ENCODE measurements at places on chromosomes 7 and 10.

- no peak for DNase-seq
Measured at GRCh38 chr7:43753271-43753810, 5.1 kb upstream of the BLVRA start.

DNA sequence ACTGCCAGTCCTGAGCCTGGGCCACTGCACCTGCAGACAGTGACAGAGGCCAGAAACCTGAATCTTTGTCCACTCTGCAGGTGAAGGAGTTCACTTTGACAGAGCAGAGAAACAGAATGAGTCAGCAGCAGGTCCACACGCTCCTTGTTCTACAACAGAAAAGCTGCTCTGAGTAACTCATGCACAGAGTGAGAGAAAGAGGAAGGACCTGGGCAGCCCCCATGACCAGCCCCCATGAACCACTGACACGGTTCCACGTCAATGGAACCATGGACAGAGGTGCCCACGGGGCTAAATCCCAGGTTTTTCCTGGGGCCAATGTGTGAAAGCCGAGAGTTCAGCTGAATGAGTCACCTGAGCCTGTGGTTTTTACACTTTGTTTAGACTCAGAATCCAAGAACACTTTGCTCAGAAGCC lies 40.8 kb upstream of the CTBP2 start:
- no peak for DNase-seq

GRCh38 chr7:92504563-92504962 lies 23.8 kb downstream of the PEX1 start:
- DNase-seq = no peak

GRCh38 chr10:72690071-72690755 lies 1.7 kb upstream of the MCU start:
- DNase-seq = no peak

DNA sequence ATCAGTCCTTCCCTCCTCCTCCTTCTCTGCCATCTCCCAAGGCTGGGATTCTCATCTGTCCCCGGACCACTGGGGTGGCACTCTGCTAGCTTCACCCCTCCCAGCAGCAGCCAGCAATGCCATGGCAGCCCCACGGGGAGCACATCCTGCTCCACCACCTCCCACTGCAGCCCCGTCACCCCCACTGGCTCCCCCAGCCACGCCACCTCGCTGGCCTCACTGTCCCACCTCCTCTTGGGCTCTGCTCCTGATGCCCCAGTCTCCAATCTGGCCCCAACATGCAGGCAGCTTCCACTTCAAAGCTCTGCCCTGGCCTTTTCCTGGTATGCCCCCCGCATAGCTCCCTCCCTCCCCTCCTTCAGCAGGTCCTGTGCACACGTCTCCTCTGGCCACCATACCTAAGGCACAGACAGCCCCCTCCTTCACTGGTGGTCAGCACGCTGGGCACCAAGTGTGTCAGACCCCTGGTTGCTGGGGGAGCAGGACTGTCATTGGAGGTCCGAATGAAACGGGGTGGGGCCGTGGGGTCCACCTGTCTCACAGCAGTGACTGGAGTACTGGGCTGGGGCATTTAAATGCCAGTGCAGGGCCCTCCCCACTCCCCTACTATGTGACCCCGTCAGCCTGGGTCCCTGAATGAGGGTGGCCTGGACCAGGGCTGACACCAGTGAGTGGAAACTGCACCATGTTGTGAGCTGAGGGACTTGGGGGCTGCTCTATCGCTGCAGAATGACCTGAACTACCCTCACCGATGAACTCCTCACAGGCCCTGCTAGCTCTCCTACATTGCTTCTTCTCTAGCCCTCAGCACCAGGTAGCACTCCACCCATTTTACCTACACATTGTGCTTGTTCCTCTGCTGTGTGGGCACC lies 38.7 kb downstream of the RASGEF1A start:
- DNase-seq = no peak

Measured in HS-5 (cell line).